ENCODE measurements at places on chromosomes 5 and 9.

DNA sequence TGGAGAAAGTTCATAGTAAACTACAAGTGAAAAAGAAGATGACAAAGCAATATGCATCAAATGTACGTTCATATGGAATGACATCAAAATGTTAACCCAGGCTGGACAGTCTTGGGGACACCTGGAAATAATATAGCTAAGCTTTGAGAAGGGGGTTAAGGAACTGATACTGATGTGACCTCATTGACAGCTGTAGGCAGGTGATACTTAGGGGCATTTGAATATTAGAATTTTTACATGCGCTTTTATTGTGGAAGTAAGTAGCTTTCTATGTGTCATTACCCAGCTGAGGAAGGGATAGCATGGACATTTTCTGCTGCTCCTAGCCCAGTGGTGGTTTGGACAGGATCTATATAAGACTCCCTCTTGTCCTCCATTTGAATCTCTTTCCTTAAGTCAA is 299.7 kb downstream of the CWC27 start:
- DNase-seq: no peak

GRCh38 chr5:166166071-166166470 is 2125.4 kb upstream of the WWC1 start:
- DNase-seq: no peak

DNA sequence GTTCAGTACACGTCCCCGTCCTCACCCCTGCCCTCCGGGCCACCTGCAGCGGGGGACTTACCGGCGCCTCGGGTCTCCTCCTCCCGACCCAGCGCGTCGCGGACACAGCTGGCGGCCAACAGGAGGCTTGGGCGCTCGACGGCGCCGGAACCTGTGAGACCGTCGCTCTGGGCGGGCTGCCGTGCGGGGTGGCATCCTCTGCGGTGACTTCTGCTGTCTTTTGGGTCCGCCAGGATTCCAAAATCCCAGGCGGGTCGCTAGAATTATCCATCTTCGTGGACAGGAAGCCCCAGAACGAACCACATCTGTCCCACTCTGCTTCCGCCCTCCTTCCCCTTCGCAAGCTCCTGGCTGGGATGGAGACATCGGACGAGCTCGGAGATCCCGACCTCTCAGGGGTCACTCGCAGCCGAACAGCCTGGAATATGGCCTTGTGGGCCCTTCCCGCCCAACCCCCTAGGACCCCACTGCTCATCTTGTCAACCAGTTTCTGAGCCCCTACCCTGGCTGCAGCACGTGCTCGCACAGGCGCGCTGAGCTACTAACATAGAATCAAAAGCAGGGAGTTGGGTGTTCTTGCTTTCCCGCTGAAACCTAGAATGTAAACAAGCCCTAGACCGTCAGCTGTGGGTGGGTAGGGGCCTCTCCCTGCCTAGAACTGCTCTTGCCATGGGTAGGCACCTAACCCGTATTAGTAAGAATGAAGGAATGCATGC is 947 bp upstream of the MARCHF3 start:
- no peak for DNase-seq

DNA sequence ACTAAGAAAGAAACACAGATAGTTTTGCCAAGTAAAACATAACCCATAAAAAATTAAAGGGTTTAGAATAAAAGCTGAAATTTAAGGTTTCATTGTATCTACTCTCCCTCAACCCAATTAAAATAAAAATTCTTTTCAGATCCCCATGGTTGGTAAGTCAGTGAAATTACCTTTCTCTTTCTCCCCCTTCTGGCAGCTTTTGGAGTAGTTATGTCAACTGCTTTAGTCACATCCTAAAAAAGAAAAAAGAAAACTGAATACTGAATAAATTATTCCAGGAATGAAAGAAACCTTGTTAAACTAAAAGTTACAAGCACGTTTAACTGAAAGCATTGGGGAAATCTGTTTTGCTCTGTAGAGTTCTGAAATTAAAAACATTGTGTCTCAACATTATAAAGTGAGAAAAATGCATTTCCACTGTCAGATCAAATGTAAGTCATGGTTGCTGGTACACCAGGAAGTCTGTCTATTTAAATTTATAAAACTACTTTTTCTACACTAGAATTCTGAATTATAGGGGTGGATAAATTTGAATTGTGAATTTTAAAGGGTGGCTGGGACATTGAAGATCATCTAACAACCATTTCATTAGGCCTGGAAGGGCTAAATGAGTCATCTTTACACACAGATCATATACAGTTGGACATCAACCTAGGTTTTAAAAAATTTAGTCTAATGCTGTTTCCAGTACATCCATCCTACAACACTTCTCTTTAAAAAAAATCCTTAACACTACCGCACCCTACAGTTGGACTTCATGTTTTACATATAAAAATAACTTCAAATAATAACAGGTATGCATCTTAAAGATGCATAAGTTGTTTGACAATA is 24.7 kb downstream of the PSIP1 start:
- DNase-seq: peak; percentile 21

DNA sequence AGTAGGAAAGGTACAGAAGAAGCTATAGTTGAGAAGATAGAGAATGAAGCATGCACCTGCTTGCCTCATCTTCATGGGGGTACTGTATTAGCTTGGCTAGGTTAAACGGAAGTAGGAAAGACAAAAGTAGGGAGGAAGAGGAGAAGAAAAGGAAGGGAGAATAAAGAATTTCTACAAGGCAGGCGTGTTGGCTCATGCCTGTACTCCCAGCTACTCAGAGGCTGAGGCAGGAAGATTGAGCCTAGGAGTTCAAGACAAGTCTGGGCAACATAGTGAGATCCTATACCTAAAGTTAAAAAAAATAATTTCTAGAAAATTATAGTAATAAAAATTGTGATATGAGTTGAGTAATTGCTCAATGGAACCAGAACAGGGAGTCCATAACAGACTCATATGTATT is 61.9 kb downstream of the APTX start:
- no peak for DNase-seq

DNA sequence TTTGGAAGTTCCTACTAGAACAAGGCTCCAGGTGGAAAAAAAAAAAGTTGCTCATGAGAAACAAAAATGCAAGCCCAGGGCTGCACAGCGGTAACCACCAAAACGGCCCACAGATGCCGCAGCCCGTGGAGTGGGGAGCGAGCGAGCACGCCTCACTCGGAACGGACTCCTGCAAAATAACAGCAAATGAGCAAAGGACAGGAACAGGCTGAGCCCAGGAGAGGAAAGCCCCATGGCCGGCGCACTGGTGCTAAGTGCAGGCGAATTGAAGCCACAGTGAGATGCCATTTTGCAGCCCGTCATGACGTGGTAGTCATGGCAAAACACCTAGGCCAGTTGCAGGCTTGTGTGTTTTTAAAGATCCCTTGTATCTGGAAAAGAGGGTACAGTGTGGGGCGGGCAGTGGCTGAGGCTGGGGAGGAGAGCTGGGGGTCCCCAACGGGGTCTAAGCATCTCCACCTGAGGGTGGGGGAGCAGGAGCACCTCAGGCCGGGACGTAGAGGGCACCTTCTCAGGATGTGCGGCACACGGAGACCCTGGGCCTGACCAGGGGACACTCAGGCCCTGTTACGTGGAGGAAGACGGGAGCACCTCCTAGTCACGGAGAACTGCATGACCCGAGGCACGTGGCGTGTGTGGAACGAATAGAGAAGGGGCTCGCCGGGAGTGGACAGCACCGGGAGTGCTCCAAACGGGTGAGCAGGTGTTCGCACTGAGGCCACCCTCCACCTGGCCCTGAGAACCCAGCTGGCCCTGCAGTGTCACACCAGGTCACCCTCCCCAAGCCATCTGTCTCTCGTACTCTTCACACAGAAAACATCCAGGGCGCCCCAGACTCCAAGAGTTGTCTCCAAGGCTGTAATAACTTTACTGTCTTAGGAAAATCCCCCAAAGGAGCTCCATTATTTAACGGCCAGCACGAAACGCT is 10.7 kb downstream of the GRM6 start:
- DNase-seq: no peak
